ENCODE measurements at places on chromosomes 11 and 22.

GRCh38 chr22:28768701-28769393 lies 3.6 kb upstream of the CCDC117 start:
- no peak for DNase-seq

DNA sequence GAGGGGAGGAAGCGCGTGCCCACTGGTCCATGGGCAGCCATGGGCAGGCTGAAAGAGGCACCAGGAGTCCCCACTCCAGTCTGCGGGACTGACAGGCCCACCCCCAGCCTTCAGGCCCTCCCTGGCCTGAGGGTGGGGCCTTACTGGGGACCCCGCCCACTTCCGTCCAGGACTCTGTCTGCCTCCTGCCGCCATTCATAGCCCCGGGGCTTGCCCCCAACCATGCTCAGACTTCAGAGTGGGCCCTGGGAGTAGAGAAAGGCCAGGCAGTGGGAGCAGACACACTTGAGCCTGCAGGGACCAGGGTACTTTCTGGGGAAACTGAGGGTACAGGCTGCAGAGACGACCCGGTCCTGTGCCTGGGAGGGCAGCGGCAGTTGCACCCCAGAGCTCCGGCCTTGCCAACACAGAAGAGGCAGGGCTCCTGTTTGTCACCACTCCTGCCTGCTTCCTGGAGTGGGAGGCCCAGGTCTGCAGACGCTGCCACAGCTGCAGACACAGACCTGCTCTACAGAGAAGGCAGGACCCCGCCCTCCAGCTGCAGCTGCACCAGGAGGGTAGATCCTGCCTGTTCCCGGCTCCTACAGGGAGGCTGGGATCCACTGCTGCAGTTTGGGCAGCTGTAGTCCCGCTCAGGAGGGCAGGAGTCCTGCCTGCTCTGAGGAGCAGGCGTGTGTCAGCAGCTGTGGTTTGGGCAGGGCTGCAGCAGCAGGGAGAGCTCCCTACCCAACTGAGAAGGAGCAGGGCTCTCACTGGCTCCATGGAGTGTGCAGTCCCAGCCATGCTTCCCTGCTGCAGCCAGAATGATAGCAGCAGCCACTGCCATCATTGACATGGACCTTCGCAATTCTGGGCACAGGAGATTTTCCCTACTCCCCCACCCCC lies 387.9 kb upstream of the ANO3 start:
- no peak for DNase-seq

GRCh38 chr11:16789063-16789420 lies 50.6 kb downstream of the C11orf58 start:
- DNase-seq = no peak

DNA sequence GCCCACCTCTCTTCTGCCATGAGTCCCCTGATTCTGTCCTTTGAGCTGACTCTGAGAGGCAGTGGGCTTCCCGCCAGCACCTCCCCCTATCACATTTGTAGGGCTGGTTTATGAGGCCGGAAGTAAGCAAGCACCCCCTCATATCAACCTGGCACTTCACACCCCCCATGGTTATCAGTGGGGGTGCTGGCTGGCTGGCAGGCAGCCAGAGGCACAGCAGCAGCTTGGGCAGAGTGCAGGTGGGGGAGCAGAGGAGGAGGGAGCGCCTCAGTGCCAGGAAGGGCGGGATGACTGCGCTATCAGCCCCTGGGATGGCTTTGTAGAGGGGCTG lies 22.9 kb upstream of the CHRM4 start:
- DNase-seq = no peak

- DNase-seq = no peak
Measured at GRCh38 chr22:25451480-25452114, 112.9 kb upstream of the GRK3 start.

DNA sequence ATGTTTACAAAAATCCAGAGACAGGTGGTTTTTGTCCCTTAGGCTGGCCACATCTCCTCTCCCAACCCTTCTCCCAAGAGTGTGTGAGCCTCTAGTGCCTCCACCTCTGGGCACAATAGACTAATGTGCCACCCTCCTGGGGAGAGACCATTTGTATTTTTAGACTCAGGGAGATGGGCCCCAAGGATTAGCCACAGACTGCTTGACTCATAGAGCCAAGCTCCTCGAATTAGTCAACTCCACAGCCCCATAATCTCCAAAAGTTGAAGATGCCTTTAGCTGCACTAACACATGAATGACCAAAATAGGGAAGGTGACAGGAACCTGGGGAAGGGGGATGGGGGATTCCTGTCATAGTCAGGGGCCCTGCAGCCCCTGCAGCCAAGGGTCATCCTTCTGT lies 53.0 kb upstream of the LRRC32 start:
- DNase-seq = no peak

- no peak for DNase-seq
Measured at GRCh38 chr11:35717043-35717442, 54.5 kb downstream of the TRIM44 start.

- no peak for DNase-seq
Measured at GRCh38 chr11:128522943-128523518, 64.3 kb downstream of the ETS1 start.

GRCh38 chr11:129268371-129268770 lies 76.2 kb upstream of the ARHGAP32 start:
- DNase-seq = no peak

- no peak for DNase-seq
Measured at GRCh38 chr11:28981381-28981780, 873.2 kb downstream of the METTL15 start.

DNA sequence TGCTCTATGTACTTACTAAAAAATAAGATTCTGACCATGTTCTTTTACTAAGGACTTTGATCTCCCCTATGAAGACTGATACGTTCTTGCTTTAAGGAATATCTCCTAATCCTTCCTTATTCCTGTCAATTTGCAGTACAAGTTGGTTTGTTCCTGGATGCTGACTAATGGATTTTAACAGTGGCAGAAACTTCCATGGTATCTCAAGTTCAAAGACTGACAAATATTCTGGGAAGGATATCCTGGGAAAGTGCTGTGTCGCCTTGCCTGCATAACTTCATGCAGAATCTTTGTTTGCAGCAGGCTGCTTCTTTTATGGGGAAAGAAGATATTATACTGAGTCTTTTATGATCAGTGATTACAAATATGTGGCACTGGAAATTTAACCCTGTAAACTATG lies 8.4 kb upstream of the OR52J3 start:
- DNase-seq = no peak

- DNase-seq = no peak
Measured at GRCh38 chr11:62705413-62705812, 1.8 kb downstream of the BSCL2 start.

- DNase-seq = no peak
Measured at GRCh38 chr22:48885271-48885918, 942.3 kb downstream of the BRD1 start.

- DNase-seq = peak; percentile 91
Measured at GRCh38 chr11:15585602-15586331, 471.0 kb downstream of the INSC start.

- no peak for DNase-seq
Measured at GRCh38 chr22:39429916-39430575, 26.8 kb upstream of the MGAT3 start.

- DNase-seq = no peak
Measured at GRCh38 chr11:58845386-58845785, 882 bp upstream of the GLYATL2 start.

- DNase-seq = no peak
Measured at GRCh38 chr11:73375830-73376159, 404 bp upstream of the RELT start.

- DNase-seq = peak; percentile 82
Measured at GRCh38 chr11:122853971-122854446, 15.7 kb downstream of the CRTAM start.

GRCh38 chr11:94194712-94195111 lies 66.1 kb downstream of the PANX1 start:
- DNase-seq = no peak

DNA sequence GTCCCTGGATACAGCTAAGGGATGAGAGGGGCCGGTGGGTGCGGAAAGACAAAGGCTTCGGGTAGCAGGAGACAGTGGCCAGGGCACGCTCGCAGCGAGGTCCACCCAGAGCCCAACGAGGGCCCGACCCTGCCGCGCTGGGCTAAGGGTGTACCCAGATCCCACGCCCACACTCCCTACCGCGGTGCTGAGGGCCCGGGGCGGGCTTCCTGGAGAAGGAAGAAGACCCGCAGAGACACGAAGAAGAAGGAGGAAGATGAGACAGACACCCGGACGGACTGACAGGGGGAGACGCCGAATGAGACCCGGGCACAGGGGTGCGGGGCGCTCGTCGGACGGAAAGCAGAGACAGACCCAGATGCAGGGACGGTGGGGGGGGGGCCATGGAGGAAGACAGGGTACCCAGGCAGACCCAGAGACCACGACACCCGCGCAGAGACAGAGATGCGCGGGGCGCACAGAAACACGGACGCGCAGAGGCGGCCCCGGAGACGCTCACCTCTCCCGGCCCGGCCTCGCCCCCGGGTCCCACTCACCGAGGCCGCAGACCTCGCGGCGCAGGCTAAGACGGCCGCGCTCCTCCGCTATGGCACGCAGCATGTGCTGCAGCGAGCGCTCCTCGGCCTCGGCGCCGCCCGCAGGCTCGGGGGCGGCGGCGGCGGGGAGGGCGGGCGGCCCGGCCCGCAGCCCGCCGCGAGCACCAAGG lies 437 bp downstream of the KIAA0930 start:
- no peak for DNase-seq

DNA sequence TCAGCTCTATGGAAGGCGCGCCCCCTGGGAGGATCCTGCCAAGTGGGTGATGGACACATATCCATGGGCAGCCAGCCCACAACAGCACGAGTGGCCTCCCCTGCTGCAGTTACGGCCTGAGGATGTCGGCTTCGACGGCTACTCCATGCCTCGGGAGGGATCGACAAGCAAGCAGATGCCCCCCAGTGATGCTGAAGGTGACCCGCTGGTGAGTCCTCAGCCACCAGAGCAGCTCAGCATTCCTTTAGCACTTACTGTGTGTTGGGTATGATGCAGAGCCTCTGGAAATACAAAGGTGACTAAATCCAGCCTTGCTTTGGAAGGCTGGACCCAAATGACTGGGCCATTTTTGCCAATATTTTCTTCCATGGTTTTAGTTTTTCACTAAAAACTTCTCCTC lies 45.7 kb downstream of the DBX1 start:
- DNase-seq = no peak

GRCh38 chr11:7319501-7319900 lies 67.8 kb downstream of the SYT9 start:
- DNase-seq = no peak

- DNase-seq = no peak
Measured at GRCh38 chr11:3223932-3224381, 5.3 kb upstream of the MRGPRG start.

GRCh38 chr11:116233561-116233960 lies 539.2 kb downstream of the BUD13 start:
- DNase-seq = peak; percentile 67

DNA sequence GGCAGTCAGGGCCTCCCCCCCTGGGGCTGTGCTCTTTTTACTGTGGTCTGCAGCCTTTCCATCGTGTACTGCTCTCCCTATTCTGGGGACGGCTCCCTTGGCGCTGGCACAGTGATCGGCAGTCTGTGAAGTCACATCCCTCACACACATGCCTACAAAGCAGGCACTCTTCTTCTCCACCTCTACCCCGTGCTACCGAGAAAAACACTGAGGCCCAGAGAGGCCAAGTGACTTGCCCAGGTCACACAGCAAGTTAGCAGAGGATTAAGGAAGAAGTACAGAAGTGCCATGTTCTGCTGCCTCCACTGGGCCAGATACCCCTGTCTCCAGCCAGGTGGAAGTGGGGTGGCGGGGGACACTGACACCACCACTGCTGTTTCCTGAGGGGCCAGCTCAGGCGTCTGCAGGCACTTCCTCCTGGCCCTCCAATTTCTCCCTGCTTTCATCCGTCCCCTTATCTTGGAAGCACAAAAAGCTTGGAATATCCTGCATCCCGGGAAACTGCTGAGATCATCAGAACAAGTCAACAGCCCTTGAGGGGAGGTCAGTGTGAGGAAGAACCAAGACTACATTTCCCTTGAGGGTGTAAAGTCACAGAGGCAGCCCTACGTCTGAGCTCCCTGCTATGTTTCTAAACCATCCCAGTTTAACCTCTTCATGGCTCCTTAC lies 30.2 kb upstream of the KLHL35 start:
- no peak for DNase-seq

- DNase-seq = no peak
Measured at GRCh38 chr11:36306888-36307287, 10.8 kb downstream of the PRR5L start.

DNA sequence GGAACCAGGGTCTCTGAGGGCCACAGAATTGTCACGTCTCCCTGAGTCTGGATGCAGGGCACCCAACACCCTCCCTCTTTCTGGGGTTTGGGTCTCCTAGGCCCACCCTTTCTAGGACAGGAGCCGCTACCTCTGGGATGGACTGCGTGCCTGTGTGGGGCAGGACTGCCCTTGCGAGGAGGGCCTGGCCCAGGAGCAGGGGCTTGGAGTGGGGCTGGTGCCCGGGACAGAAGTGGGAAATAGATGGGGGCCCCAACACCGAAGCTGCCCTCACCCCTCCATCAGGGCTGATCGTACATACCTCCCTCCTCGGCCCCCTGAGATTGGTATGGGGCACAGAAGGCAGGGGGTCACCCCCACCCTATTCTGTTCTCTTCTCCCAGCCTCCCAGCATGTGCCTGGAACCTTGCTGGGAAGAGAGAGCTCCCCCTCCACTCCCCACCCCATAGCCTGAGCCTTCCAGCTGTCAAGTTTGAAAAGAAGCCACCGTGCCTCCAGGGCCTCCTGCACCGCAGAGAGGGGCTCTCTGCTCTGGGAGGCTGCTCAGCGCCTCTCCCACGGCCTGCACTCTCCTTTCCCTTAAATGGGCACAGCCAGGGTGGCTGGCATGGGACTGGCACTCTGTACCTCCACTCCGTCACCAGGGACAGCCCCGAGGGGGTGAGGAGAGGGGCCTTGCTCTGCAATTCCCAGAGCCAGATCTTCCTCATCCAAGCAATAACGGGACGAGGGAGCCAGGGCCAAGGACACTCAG lies 1.8 kb downstream of the LRRC10B start:
- DNase-seq = no peak

GRCh38 chr11:33703788-33704187 lies 3.2 kb upstream of the C11orf91 start:
- no peak for DNase-seq

- DNase-seq = no peak
Measured at GRCh38 chr11:110185121-110185591, 92.0 kb downstream of the ZC3H12C start.

GRCh38 chr11:66800720-66801428 lies 42.4 kb upstream of the RCE1 start:
- DNase-seq = no peak

Measured in muscle of back (tissue), 13 donors.